NCI-H1417 treated with DMSO at 0.1 percent for 48 hours (cell line): ENCODE measurements at places on chromosomes 12 and 14.

GRCh38 chr12:53497461-53497860 lies 1.8 kb downstream of the MAP3K12 start:
- no peak for DNase-seq

- DNase-seq: no peak
Observed at GRCh38 chr14:47978871-47979270, 303.5 kb upstream of the MDGA2 start.

GRCh38 chr14:91361233-91361811 lies 56.3 kb downstream of the CCDC88C start:
- DNase-seq: no peak

- DNase-seq: no peak
Observed at GRCh38 chr14:104442631-104443390, 136.8 kb upstream of the C14orf180 start.

DNA sequence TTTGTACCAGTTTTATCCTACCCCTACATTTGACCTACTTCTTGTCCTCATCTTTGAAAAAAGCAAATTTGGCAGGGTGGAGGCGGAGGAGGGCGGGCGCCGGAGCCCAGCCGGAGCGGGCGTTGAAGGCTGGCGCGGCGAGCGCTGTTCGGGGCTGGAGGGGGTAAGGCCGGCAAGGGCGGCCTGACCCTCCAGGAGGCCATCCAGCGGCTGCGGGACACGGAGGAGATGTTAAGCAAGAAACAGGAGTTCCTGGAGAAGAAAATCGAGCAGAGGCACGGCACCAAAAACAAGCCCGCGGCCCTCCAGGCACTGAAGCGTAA lies 27.2 kb downstream of the FBXO34 start:
- no peak for DNase-seq

- DNase-seq: no peak
Observed at GRCh38 chr14:58299401-58300330, 1.3 kb downstream of the ARID4A start.

DNA sequence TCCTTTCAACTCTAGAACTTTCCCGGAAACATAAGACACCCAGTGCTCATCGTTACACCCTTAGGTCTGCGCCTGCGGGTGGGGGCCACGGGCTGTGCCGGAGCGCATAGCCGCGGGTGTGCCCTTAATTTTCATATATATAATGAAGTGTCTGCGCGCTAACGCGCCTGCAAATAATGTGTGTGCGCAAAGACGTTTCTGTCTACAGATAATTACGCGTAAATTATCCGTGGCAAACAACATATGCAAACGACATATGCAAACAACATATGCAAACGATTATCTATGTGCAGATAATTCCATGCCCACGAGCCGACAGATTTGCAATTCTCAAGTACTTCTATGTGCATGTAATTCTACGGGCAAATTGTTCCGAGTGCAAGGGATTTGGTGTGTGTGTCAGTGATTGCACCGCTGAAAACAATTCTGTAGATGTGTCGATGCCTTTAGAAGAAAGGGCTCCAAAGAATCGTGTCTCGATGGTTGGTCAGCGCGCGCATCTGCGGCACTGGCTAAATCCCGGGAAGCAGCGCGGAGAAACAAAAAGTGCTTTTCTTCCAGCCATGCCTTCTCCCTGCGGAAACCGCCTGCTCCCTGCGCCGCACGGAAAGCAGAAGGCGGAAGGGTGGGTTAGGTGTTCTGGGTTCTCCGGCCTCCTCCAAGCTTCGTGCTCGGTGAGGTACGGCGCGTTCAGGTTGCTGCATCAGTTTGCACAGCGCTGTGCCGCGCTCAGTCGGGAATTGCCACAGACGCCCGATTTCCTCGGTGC lies 34.5 kb upstream of the TBX5 start:
- DNase-seq: no peak

DNA sequence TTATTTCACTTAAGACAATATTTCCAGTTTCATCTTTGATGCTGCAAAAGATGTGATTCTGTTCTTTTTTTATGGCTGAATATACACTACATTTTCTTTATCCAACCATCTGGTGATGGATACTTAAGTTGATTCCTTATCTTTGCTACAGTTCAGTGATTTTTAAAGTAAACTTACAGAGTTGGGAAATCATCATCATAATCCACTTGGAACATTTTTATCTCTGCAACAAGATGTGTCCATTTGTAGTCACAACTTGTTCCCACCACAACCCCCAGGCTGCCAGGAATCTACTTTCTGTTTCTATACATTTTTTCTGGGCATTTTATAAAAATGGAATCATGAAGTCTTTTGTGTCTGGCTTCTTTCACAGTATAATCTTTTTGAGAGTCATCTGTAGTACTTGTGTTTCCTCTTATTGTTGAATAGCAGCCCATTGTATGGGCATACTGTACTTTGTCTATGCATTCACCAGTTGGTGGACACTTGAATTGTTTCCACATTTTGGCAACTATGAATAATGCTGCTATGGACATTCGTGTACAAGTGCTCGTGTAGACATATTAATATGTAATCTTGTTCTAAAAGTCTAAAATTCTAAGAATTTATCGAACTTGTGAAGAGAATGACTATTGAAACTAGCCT lies 212.5 kb upstream of the DDHD1 start:
- DNase-seq: no peak

GRCh38 chr12:69633061-69633460 lies 22.4 kb upstream of the LRRC10 start:
- DNase-seq: no peak
